Activated CD4-positive, alpha-beta memory T cell treated with anti-CD3 and anti-CD28 coated beads, Interleukin-2, amount 10 ng/mL, durations not matched to agents 7 days and 5 days (primary cell): ENCODE measurements at places on chromosomes 4 and X. TPM values are rescaled to one million over a fixed set of nuclear protein-coding genes. Genes with fewer than 3 reads are reported as not detected.
A peak's percentile ranks its signal among the peaks of the same experiment; 100 is the strongest.

DNA sequence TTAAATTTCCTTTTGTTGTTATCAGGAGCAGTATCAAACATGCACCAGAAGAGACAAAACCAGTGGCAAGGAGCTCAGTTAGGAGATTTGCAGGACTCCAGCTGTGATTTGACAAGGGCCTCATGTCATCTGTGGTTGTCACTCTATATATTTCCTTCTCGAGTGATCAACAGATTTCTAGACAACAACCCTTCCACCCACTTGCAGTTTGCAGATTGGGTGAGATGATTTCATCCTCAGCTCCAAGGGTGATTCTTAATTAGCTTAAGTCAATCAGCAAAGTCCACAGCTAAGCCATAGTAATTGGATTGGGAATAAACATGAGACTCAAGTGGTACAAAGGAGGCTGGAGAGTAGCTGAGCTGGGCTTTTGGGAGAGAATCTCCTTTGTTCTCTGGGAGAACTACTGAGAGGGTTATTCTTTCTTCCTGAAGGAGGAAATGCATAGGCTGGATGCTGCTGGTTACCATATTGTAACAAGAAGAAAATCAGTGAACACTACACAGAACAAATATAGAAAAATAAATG is 192.8 kb downstream of the PPARGC1A start:
- no peak for DNase-seq

DNA sequence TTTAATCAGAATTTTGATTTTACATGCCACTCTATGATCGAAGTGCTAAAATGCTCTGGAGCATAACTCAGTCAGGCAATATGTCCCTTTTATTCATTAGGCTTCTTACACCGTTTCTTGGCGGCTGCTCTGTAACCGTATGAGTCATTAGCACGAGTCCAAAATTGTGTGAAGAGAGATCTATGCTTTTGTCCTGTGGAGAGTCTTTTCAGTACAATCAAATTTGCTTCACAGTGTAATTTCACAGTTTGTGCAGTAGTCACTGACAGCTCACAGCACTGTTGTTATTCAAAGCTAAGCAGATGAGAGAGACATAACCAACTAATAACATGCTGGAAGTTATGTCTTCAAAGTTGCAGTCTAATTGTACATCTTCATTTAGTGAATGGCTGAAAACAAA is 167.8 kb downstream of the PCDH10 start:
- DNase-seq = no peak

DNA sequence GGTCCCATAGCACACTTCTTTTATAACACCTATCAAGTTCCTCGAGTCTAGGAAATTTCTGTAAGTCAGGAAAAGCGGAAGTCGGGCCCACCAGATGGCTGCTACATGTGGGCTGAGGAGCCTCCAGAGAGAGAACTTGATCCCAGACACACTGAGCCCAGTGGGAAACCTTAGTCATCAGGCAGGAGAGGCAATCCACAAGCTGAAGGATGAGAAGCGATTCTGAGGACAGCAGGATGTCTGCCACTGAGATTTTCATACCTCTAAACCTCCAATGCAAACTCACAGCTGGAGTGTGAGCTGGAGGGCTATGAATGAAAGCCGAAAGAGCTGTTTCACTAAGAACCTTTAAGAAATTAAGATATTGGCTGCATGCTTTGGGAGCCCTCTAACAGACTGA is 52.6 kb upstream of the PDHA1 start:
- no peak for DNase-seq

DNA sequence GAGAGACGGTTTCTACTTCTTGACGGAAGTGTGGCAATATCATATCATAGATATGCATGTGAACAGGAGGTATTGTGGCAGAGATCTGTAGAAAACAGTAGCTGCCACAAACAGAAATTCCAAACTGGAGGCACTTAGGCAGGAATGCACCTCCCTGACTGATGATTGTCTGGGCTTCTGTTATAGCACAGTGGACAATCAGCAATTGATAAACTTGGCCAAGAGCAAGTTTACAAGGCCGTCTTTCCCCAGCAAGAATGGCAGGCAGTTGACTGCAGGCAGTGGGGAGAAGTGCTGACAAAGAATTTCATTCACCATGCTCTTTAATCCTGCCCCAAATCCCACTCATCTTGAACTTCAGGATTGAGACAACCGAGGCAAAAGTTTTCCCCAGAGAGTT is 114.4 kb upstream of the STOX2 start:
- no peak for DNase-seq

- no peak for DNase-seq
These were observed 5.8 kb downstream of the RXFP1 start for GRCh38 chr4:158527516-158527915.

GRCh38 chrX:129545408-129545807 is 5.3 kb downstream of the OCRL start:
- no peak for DNase-seq

DNA sequence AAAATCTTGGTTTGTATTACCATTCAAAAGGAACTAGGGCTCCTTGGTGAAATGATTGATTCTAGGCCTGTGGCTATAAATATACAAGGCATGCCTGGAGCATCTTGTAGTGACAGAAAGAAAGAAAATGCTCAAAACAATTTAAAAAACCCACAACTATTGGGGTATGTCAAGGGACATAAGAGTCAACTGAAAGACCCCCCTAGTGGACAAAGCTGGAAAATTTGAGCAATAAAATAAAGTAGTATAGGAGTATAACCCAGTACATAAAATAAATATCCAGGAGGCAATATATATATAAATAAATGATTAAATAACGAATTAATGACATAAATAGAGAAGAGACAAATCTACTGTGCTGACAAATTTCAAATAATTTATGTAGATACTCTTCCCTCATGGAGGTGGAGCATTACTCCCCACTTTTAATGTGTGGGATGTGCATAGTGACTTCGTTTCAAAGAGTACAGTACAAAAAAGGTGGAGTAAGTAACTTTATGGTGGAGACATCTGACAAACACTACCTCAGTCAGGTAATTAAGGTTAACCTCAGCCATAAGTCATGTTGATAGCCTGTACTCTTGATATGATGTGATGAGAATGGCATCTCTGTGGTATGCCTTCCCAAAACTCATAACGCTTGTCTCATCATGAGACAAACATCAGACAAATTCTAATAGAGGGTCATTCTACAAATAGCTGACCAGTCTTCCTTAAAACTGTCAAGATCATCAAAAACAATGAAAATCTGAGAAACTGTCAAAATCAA is 185.0 kb upstream of the GLRA2 start:
- DNase-seq = no peak

DNA sequence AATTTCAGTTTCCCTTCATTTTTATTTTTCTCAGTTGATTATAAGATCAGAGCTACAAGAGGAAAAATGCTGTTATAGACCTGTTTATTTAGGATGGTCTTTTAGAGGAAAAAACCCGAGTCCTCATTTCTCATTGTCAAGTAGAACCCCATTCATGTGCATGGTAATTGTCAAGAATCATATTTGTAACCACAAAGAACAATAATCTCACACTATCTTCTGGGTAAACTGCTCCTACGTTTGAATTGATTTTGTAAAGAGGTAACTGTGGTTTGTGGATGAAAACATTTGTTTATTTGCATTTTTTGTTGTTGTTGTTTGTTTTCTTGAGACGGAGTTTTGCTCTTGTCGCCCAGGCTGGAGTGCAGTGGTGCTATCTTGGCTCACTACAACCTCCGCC is 23.8 kb downstream of the RAPGEF2 start:
- no peak for DNase-seq

Gene CCSER1
- 0.73 TPM for total RNA-seq

Gene ATP2B3
- total RNA-seq = not detected

Gene ARX
- total RNA-seq = not detected

DNA sequence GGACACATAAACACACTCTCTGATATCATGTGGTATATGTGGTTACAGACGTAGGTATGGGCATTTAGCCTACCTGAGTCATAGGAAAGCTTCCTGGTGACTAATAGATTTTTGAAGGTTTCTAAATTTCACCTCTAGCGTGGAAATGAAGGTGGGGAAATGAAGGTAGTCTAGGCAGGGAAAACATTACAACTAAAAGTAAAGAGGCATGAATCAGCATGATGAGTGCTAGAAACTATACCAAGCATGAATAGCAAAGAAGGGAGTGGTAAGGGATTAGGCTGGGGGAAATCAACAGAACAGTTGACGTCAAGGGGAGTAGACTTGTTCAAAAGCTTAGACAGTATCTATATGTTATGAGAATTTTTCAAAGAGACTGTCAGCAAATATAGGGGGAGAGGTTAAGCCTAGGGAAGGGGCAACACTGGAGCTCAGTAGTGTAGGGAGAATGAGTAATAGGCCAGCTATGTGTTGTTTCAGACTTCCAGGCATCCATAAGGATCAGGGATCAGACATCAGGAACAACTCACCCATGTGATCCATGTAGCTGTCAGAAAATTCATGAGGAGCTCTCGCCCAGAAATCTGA is 279.3 kb upstream of the DIPK2B start:
- no peak for DNase-seq

DNA sequence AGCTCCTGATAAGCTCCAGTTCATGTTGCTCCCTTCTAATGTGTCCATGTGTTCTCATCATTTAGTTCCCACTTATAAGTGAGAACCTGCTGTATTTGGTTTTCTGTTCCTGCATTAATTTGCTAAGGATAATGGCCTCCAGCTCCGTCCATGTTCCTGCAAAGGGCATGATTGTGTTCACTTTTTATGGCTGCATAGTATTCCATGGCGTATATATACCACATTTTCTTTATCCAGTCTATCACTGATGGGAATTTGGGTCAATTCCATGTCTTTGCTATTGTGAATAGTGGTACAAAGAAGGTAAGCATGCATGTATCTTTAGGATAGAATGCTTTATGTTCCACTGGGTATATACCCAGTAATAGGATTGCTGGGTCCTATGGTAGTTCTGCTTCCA is 197.2 kb upstream of the ITM2A start:
- DNase-seq = no peak

DNA sequence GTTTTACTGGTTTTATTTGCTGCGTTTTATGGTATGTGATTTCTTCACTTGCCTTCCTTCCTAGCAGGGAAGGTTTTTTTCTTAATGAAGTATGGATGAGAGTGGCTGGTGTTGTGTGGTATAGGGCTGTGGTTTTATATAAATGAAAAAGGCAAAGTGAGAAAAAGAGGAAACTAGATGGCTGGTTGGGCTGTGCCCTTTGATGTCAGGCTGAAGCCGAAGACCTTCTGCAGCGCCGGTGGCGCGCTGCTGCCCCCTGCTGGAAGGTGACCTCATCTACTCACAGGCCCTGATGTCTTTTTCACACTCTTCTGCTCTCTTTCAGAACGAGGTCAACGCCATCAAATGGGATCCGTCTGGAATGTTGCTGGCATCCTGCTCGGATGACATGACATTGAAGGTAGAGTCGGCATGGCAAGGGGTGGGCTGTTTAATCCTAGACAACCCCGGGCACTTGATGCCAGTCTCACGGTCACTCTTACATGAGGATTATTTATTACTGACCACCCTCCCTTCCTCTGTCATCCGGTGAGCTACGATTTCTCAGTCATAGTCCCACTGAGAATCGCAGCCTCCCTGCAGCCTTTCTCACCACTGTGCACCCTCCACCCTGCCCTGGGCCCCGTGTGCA is 56.6 kb downstream of the GPR143 start:
- DNase-seq = peak; percentile 77

DNA sequence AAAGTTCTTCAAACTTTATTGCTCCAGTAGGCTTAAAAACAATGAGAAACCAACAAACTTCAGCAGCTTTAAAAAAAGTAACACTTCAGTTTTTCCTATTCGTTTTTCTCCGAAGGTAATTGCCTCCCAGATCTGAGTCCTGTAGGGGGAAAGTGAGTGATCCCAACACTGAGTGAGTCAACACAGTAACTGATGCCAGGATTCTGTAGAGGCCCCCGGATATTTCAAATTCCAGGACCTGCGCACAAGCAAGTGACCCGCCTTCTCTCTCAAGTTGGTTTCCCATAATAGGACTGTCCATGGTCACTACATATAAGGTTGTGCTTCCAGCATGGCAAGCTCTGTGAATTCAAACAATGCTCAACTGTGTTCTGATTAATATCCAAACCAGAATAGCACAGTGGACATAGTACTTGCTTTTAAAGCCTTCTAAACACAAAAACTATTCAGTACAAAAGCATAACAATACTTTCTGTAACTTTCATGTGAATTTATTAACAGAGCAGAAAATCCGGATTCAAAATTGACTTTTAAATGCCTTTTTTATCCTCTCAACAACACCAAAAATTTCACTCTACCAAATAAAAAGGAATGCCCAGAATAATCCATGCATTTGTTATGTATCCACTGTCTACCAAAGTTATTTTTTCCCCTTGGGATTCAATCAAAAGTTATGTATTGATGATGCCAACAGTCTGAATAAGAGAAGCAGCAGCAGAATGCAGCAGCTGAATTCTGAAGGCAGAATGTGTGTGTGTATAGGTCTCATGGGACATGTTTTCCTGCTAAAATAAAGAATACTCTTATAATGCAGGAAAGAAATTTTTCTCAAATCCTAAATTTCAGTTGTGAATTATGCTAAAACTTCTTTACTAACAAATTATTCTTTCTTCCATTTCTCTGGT is at the start of gene DMD:
DMD (minus strand) TSS at position 194 of the 905 bp plus-strand sequence. CDS start 237 bp downstream, outside the sequence.
- no peak for DNase-seq

DNA sequence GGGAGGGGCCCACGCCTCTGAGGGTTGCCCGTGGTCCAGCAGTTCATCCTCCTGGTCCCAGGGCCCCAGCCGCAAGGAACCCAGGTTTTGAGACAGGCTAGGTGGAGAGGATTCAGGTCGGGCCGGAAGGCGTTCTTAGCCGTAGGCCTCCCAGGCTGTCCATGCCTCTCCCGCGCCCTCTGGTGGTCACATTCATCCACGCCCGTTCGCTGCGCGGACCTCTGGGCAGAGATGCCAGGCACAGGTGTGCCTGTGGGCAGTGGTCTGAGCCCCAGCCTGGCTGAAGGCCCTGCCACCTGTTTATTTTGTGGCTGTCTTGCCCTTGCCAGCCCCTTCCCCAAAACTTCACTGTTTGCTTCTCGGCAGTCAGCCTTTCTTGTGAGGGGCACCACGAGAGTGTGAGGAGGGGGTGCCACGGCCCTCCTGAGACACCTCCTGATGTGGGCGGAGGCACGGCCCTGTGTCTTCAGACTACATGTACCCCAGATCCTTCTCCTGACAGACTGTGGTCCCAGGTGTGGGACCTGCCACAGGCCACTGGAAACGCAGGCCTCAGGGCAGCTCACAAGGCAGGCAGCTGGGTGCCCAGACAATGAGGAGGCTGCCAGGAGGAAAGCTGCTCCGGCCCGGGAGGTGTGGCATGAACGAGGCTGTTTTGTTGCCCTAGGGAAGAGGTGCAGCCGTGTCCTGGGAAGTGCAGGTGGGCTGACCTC is 5.0 kb downstream of the UVSSA start:
- DNase-seq = peak; percentile 91
